PC-3 (cell line): ENCODE measurements at places on chromosomes 5 and 9.

DNA sequence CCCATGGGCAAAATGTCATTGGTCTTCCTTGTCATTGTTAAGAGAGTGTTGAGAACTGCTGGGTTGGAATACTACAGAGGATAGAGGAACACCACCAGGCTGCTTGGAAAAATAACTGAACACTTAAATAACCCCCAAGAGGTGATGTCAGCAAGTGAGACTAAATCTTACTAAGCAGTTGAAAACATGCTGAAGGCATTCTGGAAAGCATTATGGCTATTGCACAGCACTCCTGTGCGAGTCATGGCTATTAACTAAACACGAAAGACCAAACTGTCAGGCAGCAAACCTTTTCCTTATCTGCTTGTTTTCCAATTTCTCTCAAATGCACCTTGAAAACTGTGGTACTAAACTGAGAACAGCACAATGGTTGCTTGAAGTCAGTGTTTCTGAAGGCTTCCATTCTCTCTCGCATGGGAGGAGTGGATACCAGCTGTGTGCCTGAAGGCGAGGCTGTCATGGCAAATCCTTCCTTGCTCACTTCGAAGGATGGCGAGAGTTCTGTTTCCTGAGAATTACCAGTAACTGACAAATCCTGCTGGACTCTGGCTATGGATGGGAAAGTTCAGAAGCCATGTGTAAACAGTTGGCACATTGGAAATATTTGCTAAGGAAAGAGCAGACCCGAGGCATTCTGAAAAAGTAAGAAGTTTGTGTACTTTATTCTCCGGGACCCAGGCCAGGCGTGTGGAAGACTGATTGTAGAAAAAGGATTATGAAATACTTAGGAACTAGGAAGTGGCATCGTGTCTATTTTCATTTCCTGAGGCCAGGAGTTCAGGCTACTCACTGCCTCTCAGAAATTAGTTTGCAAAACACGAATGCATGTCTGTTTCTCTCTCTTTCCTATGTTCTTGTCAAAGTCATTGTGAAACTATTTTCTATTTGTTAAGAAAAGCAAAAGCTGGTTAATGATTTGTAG lies 182.1 kb downstream of the DMRT2 start:
- peak; percentile 83 for DNase-seq

GRCh38 chr5:25006734-25007133 lies 362.0 kb upstream of the CDH10 start:
- DNase-seq = peak; percentile 84

DNA sequence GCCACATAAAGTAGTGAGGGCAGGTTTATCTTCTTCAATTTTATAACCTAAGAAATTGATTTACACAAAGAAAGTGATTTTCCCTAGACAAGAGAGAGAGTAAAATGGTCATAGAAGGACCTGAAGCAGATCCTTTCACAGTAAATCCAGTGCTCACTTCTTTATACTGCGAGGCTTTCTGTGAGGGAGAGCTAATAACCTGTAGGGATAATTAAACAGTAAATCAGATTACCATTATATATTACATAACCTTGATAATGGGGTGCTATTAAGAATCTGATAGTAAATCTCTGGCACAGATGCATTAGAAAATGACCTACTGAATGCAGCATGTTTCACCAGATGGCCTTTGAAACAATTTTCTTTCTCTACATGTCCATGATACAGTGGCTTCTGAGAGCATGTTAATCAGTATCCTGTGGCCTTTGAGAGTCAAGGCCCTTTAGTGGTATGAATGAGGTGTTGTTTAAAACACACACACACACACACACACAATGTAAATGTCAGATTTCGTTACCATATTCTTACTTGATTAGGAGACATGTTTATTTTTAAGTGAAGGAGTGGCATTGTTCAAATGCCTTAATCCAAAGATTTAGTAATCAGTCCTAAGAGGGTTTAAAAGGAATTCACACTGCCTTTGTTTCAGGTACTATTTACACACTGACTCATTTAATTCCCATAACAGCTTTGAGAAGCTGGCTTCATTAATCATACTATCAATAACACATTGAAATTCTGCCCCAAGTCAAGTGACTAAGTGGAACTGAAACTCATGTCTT lies 124.7 kb downstream of the ALDH1A1 start:
- DNase-seq = peak; percentile 23

DNA sequence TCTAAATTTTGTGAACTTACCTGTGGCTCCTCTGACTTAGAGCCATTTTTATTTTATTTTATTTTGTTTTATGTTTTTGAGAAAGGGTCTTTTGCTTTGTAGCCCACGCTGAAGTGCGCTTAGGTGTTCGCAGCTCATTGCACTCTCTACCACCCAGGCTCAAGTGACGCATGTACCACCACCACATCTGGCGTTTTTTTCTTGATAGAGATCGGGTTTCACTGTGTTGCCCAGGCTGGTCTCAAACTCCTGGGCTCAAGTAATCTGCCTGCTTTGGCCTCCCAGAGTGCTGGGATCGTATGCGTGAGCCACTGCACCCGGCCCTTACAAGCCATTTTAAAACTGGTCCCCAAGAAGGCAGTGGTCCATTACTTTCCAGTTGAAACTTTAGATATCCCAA lies 18.5 kb downstream of the MATR3 start:
- DNase-seq = no peak

GRCh38 chr9:129351642-129352145 lies 173.6 kb upstream of the IER5L start:
- no peak for DNase-seq

- DNase-seq = no peak
Measured at GRCh38 chr5:36570301-36571095, 35.9 kb upstream of the SLC1A3 start.
